ENCODE measurements at places on chromosomes 7 and 10.

DNA sequence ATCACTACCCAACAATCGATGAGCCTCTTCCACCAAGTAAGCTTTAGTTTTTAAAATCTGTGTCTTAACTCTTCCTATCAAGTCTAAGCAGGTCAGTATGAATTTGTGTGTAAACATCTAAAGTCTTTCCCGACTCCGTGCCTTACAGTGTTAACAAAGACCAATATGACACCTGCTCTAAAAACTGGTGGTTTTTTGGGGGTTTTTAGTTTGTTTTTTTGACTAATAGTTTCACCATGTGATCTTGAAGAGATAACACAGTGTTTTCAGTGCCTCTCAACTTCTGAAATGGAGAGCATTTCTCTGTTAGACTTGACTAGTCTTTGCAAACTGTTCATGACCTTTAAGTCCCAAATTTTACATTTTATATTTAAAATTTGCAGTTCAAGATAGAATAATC, 132.0 kb upstream of the STK17A start:
- DNase-seq = no peak

GRCh38 chr7:2143981-2144595, 88.7 kb downstream of the MAD1L1 start:
- DNase-seq = no peak

DNA sequence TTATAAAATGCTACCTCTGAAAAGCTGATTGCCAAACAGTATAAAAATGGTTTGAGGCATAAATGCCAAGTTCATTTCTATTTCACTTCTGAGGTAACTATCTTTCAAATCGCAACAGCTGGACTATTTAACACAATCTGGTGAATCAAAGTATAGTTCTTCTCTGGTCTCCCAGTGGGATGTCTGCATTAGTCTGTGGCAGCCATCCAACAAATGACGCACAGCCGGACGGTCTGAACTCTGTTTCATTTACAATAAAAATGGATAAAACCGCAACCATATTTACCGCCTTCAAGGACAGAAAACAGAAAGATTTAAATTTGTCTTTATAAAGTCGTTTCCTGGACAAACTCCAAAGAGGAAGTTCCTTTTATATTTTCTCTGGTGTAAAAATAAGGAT, 41.9 kb downstream of the ENO4 start:
- no peak for DNase-seq

DNA sequence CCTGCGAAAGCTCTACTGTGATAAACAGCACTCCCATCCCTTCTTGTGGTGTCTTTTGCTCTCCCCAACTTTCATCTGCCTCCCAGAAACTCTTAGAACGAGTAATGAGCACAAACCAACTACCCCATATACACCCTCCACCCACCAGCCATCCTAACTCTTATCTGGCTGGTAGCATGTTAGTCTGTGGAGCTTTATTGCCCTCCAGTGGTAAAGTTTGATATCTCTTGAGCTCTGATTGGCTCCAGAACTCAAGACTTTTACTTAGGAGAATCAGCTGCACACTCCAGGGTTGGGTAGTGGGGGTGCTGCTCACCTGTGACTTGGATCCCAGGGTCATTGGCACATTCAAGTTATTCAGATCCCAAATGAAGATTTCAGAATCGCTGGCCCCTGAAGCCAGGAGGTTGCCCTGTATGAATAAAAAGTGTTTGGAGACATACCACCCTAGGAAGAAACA, 10.9 kb downstream of the SEC31B start:
- peak; percentile 80 for DNase-seq

DNA sequence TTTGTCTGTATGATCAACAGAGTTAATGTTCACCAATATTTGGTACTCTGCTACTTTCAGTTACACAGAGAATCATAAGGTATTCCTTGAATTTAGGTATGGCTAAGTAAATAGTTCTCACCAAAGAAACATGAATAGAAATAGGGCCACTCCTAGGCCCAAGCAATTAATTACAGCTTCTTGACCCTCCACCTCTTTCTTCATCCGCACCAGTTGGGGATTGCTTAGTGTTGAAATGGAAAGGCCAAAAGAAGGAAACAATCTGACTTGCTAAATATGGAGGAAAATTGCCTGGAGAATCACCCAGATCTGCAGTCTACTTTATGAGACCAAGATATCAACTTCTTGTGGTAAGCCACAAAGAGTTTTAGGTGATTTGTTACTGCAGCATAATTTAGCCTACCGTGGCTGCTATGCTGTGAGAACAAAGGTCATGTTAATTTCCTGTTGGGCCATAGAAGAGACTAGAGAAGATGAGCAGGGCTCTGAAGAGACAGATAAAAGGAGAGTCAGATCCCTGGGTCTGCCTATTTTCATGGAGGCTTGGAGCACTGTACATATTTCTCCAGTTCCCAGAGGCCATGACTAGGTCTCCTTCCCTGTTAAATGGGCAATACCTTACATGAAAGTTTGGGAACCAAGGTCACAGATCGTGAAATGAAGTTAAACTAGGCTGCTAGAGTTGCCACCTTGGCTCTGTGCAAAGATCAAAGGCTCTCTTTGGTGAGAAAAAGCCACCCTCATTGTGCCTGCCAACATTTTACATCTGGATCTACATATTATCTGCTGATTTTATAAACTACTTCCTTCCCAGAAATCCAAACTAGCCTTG, 93.3 kb upstream of the GDF10 start:
- peak; percentile 40 for DNase-seq

GRCh38 chr10:132104471-132105301, 38.9 kb downstream of the JAKMIP3 start:
- no peak for DNase-seq

- DNase-seq = no peak
Measured at GRCh38 chr7:30329716-30330115, 45.3 kb downstream of the ZNRF2 start.

DNA sequence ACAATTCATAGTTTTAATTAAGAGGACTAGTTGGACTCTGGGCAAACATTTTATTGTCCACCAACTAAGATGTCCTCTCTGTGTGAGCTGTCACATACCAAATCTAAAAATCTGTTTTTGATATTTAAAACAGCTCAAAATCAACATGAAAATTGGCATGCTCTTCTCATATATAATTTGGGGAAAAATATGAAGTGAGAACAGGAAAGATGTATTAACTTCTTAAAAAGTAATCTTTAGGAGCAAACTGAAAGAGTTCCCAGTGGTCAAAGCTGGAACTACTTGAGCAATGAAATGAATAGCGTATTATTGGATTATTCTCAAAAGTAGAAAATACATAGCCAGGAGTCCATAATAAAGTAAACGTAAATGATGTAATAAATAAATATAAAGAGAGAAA, 147.2 kb downstream of the DYNC1I1 start:
- DNase-seq = no peak

DNA sequence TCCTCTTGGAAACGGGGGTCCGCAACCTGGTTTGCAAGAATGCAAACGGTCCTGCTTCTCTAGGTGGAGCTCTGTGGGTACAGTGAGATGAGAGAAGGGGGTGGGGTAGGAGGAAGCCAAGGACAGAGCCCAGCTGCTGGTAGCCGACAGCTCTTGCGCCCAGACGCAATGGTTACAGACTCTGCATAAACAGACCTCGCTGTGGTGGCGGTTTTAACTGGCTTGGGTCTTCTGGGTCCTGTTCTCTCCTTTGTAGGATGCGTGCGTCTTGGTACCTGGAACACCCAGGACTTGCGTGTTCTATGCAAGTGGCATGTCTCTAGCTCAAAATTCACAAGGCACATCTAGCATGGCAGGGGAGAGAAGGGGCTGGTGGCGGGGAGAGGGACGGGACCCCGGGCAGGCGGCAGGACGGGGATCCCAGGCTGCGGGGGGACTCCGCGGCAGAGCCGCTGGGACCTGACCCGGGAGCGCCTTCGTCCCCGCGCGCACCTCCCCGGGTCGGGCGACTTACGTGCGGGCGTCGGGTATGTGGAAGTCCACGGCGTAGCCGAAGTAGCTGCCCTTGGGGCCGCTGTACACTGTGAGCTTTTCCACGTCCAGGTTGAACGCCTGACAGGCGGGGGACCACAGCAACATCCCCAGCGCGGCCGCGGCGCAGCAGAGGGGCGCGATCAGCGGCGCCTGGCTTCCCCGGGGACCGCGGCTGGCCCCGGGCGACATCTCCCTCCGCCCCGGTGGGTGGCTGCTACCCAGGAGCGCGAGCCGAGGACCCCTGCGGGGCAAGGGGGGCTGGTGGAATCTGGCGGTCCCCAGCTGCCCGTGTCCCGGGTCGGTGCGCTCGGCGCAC, 448 bp downstream of the ITGA8 start:
- no peak for DNase-seq

GRCh38 chr7:37065779-37066271, 341.5 kb upstream of the AOAH start:
- no peak for DNase-seq

DNA sequence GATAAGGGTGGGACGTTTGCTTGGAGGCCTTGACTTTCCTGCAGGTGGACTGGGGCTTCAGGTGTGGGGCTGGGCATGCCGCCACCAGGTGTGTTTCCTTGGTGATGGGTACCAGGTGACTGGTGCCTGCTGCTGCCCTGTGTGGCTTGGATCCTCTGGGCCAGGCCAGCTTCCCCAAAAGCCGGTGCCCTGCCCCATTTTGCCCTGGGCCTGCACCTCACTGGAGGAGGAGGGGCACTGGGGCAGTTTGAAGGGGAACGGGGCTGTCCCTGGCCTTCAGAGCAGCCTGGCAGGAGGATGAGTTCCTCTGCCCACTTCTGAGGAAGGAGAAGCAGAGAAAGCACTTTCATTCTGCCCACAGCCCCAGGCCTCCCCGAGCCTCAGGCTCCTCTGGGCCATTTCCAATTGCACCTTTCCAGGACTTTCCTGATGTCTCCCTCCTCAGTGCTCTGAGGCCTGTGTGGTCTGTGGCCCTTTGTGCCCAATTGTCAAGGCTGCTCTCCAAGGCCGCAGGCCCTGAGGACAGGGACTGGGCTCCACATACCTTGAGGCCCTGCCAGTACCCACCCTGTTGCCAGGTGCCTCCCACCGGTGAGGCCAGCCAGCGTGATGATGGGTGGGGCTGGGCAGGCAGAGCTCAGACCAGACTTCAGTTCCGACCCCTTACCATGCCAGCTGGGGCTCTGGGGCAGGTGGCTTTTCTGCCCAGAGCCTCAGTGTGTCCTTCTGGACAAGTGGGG, 25.3 kb upstream of the SMARCD3 start:
- DNase-seq = no peak

DNA sequence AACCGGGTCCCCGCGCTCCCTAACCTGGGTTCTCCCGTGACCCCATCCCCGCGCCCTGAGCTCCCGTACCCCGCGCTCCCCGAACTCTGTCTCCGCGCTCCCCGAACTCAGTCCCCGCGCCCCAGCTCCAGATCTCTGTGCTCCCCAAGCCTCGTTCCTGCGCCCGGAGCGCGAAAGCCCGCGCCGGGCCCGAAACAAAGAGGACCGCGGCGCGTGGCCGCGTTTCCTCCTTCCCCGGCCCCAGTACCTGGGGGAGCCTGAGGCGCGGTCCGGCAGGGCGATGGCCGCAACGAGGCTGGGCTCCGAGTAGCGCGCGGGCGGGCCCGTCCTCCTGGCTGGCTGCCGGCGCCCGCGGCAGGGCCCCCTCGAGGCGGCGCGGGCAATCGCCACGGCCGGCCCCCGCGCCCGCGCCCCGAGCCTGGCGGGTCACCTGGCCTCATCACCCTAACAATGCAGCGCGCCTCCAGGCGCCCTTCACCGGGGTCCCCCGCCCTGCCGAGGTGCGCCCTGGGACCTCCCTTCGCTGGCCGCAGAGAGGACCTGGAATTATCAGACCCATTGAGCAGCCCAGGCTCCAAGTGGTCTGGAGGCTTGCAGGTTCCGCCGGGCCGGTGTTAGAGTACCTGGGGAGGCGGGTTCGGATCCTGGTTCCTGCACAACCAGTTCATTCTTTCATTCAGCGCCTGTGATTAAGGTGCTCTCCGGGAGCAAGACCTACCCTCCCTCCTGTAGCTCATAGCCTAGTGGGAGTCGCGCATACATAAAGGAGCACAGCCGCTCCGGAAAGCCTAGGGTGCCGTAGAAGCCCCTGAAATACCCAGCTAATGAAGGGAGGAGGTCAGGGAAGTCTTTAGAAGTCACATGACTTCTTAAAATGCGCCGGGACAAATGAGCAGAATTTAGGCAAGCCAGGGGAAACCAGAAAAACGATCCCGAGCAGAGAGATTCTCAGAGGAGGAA, at the start of gene TNS3:
Gene TNS3 (minus strand): TSS at position 308 of the 960 bp plus-strand sequence. CDS start 142,475 bp downstream, outside the sequence.
- DNase-seq = no peak

GRCh38 chr10:124449170-124450011, 444 bp downstream of the NKX1-2 start:
- DNase-seq = no peak

DNA sequence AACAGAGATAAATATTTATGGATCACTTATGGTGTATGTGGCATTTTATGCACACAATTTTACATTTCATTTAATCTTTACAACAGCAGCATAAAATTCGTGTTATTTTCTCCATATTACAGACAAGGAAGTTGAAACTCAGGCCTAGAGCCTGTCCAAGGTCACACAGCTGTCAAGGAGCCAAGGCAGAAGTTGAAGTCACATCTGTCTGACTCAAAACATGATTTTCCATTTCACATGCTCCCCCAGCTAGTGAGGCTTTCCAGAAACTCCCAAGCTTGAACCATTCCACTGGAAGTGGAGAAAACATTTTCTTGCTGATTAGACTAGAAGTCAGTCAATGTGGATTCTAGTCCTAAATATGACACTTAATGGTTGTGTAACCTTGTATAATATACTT, 110.5 kb downstream of the HECTD2 start:
- DNase-seq = no peak

DNA sequence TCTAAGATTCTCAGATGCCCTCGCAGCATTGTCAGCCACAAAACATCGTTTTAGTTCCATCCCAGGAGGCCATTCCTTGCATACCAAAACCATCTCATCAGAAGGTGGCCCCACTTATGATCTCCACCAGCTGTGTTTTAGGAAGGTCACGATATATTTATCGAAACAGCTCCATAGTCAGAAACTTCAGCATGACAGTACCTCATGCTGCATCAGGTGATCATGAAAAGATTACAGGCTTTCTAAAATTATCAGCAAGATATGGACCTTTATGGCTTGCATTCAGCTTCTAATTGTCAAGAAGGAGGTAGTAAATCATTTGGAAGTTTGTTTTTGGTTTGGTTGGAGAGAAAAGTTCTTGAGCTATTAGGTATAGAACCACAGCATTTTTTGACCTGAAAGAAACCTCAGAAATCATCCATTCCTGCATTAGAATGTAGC, 20.0 kb downstream of the JAZF1 start:
- DNase-seq = no peak

Data from activated CD8-positive, alpha-beta T cell treated with anti-CD3 and anti-CD28 coated beads, Interleukin-2, amount 10 ng/mL, durations not matched to agents 7 days and 5 days (primary cell).